NCI-H1105 treated with DMSO at 0.1 percent for 48 hours (cell line): ENCODE measurements at places on chromosomes 2 and 18.
A peak's percentile ranks its signal among the peaks of the same experiment; 100 is the strongest.

DNA sequence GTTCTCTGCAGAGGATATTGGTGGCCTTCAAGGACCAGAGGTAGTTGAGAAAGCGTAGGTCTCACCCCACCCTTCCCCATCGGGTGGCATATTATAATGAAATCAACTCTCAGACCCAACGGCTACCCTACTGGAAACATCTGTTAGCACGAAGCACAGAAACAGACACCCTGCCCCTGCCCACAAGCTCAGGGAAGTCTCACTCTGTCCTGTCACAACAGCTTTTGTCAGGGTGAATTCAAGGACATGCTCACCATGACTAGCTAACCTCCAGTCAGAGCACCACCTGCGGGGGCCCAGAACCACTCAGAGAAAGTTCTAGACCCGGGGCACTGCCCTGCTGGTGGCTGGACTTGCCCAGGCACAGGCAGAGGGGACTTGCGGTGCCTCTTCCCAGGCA is 3.5 kb upstream of the B3GNT7 start:
- no peak for DNase-seq

- no peak for DNase-seq
Measured at GRCh38 chr2:29361231-29361630, 246.0 kb downstream of the CLIP4 start.

DNA sequence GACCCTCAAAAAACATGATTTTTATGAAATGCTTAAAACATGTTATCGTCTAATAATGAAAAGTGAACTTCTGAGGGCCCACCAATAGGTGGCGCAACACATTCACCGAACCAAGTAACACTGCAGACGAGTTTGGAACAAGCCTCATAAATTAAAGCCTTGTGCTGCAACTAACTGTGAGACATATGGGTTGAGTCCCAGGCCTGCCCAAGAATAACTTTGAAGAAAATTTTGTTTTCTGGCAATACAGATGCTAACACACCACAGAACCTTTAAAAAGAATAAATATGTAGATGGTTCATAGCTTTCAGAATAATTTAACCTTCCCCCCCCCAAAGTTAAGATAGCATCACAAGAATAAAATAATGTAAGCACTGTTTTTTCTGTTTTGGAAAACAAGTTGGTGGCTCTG is 285.9 kb downstream of the RNF144A start:
- DNase-seq, result peak; percentile 76

DNA sequence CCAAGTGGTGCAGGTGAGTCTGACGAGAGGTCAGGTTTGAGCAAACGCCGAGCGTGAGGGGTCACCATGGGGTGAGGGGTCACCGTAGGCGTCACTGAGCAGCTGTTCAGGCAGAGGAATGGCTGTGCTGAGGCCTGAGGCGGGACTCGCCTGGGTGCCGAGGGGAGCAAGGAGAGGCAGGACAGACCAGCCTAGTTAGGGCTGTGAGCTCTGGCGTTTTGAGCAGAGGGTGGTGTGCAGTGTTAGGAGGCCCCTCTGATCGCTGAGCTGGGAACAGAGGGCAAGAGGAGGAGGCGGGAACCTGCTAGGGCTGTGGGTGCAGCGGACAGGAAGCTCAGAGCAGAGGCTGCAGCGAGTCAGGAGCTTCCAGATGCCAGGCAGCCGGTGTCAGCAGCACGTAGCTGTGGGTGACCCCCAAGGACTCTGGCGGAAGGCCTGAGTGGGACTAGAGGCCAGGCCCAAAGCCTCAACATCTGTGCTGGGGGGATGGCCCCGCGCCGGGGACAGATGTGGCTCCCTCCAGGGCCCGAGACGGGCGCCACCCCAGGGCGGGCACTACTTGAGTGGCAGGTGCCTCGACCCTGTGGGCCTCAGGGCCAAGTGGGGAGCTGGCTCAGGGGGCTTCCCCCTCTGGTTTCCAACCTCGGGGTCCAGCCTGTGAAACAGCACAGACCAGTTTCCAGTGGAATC is 55.7 kb downstream of the KCNG2 start:
- no peak for DNase-seq

DNA sequence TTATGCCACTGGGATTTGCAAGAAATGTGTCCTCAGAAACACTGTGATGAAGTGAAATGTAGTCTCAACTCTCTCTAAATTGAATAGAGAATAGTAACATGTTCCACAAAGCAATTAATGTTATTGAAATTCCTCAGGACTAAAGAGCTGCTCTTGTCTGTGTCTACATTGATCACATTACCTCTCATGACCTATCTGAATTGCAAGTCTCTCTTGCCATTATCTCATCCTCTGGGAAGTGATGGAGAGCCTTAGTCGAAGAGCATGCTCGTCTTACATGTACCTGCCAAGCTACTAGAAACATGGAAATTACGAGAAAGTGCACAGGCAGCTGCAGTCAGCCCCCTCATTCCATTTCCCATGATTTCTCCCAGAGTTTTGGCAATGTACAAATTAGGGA is 561.1 kb upstream of the ZNF804A start:
- DNase-seq, result no peak

- DNase-seq, result no peak
Measured at GRCh38 chr2:42954227-42954962, 162.0 kb upstream of the HAAO start.

- DNase-seq, result no peak
Measured at GRCh38 chr18:28151434-28151833, 25.5 kb downstream of the CDH2 start.

DNA sequence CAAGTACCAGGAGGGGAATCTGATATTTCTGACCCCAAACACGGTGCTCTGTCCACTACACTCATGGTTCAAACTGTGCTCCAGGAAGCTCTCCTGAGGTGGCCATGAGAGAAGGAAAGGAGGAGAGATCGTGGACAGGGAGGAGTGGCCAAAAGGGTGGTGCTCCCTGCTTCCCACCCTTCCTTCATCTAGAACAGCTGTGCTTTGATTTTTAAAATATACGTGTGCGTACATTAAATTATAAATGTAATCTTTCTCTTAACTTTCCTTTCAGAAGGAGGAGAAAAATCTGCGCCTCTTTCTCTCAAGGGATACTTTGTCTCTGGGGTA is 8.2 kb upstream of the CHRNA1 start:
- no peak for DNase-seq

DNA sequence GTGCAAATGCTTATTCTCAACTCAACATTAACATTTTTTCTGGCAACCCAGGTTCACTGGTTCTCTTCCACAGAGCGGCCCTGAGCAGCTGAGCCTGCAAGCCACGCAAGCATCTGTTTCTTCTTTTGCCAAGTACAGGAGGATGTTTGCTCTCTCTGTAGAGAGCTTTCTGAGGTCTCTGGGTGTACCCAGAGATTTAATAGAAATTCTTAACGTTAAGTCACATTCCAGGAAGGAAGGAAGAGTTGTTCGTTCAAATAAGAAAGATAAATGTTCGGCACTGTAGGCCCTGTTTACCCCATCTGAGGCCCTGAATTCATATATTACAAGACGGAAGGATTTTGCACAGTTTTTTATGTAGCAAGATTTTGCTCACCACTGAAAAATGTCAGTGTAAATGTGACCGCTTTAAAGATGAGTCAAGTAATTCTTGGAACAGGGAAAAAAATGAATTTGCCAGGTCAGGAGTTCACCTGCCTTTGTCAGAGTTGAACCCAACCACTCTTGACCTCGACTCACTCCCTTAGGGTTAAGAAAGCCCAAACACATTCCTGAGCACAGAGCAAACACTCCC is 30.1 kb downstream of the KCTD18 start:
- DNase-seq, result no peak

GRCh38 chr2:217955881-217956493 is 46.8 kb downstream of the TNS1 start:
- DNase-seq, result no peak

DNA sequence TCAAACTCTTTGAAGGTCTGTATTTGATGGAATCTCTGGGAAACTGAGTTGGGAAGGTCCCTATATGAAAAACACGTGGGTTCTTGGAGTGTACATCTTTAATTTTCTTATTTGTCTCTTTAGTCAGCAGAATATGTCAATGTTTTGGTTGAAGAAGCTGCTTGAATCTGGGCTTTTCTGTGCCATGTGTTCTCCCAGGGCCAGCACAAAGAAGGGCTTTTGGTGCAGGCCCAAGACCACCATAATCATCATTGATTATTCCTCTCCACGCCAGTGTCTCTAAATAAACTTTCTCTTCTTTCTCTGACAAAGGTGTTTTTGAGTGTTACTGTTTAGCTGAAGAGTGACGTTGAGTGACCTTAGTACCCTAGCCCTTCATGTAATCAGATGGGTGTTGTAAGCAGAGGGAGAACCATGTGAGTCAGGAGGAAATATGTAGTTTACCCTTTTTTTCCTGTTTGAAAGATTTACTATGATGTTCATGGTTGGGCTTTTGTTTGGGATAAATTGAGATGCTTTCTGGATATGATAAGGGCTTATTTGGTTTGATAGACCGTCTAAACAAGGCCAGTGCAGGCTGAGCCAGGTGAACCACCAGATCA is 11.6 kb upstream of the TNP1 start:
- no peak for DNase-seq

DNA sequence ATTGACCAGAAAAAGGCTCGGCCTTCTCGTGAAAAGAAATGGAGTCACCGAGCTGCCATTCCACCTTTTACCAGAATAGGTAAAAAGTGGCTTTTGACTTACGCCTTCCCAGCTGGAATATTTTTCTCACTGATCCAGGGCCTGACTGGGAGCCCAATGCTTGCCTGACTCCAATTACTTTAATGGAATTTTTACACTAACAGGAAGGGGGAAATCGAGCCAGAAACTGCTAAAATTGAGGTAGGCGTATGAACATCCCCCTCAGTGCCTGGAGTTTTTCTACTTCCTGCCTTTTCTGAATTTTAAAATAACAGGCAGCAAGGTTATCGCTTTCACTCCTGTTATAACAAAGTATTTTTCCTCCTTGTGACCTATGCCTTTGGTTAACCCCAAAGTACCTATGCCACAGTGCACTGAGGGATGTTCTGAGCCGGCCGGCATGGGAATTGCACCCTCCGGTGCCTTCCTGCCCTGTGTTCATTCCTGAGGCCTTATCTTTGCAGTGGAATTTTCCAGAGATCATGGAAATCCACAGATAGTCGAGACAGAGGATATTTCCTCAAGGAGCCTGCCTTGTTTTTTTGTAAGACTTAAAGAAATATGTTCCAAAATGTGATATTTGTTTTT is 18.3 kb upstream of the RPL31 start:
- no peak for DNase-seq

GRCh38 chr18:68738564-68738963 is 23.7 kb upstream of the TMX3 start:
- DNase-seq, result no peak

- DNase-seq, result no peak
Measured at GRCh38 chr2:60512062-60512622, 41.3 kb downstream of the BCL11A start.

DNA sequence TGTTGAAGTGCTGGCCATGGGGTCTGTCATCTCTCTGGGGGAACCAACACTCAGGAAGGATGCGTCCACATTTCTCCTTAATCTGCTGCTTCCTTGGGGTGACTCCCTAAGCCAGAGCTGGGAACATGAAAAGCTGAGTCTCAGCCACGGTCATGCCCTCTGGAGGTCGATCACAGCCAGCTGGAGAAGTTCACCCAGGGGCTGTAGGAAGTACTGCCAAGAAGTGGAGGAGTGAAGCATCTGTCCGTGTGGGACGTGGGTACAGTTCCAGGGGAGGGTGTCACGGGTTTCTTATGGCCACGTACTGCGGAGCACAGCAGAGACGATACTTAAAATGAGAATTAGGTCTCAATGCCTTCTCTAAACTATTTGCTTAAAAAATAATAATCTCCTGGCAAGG is 42.4 kb upstream of the IGFBP2 start:
- DNase-seq, result no peak

GRCh38 chr2:69952336-69953115 is 8.9 kb downstream of the ASPRV1 start:
- DNase-seq, result no peak
